ENCODE measurements at places on chromosomes 4 and X. TPM values are rescaled to one million over a fixed set of nuclear protein-coding genes. Genes with fewer than 3 reads are reported as not detected.

Gene IL3RA
- polyA plus RNA-seq = 3.4 TPM

Gene TMEM154
- 0.21 TPM for polyA plus RNA-seq

Gene DAPP1
- polyA plus RNA-seq = not detected

Gene CDX4
- not detected for polyA plus RNA-seq

GRCh38 chr4:7217474-7218321 is 25.4 kb downstream of the SORCS2 start:
- DNase-seq = no peak

DNA sequence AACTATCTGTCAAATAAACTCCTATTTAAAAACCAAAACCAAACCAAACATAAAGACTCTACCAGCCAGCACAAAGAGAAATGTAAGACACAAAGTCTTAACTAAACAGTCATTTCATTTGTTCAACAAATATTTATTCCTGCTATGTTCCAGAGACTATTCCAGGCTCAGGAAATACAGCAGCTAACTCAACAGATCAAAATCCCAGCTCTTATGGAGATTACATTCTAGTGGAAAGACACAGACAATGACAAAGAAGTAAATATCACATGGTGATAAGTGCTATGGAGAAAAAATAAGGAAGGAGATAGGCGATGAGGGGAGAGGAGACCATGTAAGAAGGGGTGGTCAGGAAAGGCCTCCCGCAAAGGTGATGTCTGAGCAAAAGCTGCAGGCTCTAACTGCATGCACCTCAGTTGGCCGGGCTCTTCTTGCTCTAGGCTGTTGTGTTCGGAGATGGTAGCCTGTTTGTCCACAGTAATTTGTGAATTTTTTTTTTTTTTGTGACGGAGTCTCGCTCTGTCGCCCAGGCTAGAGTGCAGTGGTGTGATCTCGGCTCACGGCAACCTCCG is 15.1 kb downstream of the PPEF1 start:
- DNase-seq = no peak

DNA sequence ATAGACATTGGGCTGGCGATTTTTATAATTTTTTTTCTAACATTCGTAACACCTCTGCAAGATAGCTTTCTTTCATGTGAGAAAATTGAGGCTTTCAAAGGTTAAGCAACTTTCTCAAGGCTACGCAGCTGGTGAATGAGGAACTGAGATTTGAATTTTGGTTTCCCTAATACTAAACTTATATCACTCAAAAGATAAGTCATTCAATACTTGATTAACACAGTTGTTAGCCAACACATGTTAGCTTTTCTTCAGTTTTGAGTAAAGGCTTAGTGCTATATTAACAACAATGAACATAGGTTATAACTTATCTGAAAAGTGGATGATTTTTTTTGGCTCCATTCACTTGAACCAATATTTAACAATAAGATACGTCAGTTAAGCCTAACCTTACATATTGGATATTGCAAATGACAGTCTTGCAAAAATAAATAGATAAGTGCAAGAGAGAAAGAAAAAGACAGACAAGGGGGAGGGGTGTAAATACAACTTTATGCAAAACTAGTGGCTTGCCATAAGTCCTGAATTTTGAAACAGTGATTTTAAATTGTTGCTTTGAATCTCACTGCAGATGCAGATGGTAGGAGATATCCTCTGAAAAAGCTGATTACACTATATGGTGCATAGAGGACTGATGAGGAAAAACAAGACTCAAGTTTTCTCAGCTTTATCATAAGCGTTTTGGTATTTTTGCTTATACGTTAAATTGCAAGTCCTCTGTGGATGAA is 11.1 kb upstream of the GPM6A start:
- no peak for DNase-seq

GRCh38 chr4:174713181-174713580 is 115.9 kb downstream of the GLRA3 start:
- DNase-seq = no peak

GRCh38 chr4:81606801-81607501 is 135.2 kb upstream of the RASGEF1B start:
- peak; percentile 51 for DNase-seq

DNA sequence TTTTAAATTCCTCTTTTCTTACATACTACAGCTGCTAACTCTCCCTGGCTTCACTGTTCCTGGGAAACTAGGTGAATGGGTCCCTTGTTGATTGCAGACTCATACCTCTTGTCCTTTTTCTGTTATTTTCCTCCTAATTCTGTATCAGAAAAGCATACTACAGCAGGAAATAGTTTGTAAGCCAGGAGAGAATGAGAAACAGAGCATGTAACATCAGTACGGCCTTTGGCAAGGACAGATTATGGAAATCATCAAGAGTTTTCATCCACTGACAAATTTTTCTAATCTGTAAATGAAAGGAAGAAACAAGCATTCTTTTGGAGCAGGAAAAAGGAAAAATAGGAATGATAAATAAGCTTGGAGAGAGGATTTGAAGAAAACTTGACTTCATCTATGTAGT is 239.2 kb downstream of the ANTXR2 start:
- DNase-seq = no peak

GRCh38 chr4:173189117-173189693 is 20.6 kb downstream of the GALNT7 start:
- DNase-seq = no peak

- DNase-seq = no peak
Measured at GRCh38 chrX:25020391-25020904, 4.7 kb upstream of the ARX start.

- DNase-seq = no peak
Measured at GRCh38 chr4:163556177-163556576, 61.7 kb downstream of the TMA16 start.
